DMS53 (cell line): ENCODE measurements at places on chromosomes 2 and 18.

DNA sequence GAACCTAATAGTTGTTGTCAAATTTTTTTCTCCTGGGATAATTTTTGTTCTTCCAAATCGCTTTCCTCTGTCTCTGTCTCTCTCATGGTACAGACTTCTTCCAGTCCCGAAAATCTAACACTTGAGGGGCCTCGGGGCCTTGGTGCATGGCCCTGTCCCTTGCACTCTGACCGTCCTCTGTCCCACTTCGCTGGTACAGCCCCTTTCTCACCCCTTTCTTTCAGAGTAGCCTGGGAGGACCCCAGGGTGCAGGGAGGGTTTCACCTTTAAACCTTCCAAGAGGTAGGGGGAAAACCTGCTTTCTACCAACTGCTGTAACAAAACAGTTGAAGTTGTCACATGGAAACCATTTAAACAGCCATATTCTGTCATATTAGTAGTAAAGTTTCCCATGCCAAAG, 22.2 kb upstream of the FAHD2A start:
- no peak for DNase-seq

GRCh38 chr2:74206180-74206688, 7.8 kb downstream of the MTHFD2 start:
- DNase-seq: no peak

- no peak for DNase-seq
Observed at GRCh38 chr2:112600634-112601033, 16.2 kb downstream of the CHCHD5 start.

GRCh38 chr2:204900910-204901309, 355.6 kb downstream of the PARD3B start:
- peak; percentile 82 for DNase-seq

DNA sequence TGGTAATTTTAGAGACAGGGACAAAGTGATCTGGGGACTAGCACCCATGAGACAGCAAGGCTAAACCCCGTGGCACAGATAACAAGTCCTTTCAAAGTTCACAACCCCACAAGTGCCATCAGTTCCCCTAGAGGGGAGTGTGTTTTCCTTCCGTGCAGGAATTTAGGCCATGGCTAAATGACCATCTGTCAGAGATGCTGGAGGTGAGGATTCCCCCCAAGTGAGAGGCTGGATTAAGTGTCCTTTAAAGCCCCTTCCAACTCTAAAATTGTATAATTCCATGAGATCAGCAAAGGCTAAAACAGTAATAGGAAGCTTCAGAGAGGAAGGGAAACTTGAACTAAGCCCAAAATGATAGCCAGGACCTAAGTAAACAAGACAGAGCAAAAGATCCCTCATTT, 8.7 kb downstream of the FEZ2 start:
- DNase-seq: no peak

DNA sequence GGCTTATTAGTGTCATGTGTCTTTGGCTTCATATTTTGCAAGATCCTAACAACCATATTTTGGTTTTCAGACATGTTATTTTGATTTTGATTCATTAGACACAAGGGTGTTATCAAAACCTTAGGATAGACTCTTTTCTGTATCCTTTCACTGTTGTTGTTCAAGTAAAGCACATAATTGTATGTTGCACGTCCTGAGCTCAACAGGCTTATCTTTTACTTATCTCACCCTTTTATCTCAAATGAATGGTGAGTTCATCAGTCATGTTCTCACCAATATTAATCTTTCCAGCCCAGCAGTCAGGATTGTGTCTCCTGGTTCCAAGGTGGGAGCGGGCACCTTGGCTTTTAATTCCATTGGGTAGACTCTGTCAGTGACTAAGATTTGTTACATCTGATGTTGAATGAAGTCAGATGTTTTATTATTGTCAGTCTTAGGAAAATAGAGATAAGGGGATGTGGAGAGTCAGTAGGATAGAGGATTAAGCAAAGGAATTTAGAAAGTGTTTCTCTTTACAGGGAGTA, 11.9 kb downstream of the GPN1 start:
- no peak for DNase-seq
